ENCODE measurements at places on chromosomes 5 and 9.

GRCh38 chr9:18555105-18555883 lies 81.3 kb downstream of the ADAMTSL1 start:
- no peak for DNase-seq

DNA sequence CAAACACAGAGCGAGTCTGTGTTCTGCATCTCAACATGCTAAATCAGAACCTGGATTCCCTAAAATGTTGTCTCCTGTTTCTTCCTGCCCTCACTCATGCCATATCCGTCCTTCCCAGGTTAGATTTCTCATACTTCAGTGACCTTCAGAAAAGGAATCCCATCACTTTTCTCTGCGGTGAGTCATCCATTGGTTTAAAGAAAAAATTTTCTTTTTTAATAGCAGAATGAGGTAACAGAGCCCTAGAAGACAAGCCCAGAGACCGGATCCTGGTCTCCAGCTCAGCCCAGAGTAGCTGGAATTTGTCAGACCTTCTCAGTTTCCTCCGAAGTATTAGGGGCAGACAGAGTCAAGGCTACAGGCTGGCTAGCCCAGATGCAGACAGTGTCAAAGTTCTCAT lies 143.2 kb upstream of the DMRT1 start:
- DNase-seq = no peak

DNA sequence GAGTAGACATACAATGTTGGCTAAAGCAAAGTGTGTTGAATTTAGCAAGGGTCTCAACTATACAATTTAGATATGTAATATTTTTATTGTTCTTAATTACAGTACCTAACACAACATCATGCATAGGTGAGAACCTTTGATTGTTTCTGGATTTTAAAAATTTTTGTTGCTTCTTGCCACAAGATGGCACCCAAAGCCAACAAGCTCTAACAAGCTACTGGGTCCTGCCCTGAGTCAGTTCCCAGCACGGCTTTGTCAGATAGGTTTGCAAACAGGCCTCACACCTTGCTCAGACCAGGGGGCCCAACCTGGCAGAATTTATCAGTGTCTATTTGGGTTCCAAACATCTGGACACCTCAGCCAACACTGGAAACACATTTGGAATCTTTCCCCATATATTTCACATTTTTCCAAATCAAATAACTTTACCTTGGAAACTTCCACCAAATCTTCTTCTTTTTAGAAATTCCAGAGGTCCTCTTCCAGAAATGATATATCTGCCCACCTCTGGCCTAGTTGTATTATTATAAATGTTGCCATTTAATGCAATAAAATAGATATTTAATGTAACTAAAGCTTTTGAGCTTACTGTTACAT lies 49.5 kb upstream of the EGFLAM start:
- DNase-seq = no peak

DNA sequence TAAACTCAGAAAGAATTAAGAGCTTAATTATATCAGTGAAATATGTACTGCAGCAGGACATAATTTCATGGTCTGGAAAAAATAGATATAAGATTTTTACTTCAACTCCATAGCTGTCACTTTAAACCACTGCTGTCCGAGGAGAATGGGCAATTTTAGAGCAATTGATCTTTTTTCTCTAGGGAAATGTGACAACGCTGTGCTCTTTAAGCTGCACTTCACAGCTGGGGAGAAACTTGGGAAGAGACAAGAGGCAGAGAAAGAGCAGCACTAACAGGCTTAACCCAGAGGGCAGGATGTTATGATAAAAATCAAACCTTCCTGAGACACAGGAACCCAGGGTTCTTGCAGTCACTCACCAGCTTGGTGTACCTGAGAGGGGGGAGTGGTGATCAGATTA lies 92.0 kb downstream of the SPOCK1 start:
- no peak for DNase-seq

GRCh38 chr9:96413302-96414221 lies 4.6 kb downstream of the ZNF367 start:
- DNase-seq = no peak

DNA sequence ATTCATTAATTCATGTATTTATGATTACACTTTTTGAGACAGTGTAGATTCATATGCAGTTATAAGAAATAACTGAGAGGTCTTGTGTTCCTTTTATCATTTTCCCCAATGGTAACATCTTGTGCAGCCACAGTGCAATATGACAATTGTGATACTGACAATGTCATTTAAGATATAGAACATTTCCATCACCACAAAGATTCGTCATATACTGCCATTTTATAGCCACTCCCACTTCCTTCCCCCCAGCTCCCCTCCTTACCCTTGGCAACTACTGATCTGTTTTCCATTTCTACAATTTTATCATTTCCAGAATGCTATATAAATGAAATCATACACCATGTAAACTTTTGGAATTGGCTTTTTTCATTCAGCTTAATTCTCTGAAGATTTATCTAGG lies 53.8 kb downstream of the NR2F1 start:
- DNase-seq = no peak

GRCh38 chr5:42542106-42542505 lies 118.9 kb downstream of the GHR start:
- no peak for DNase-seq

DNA sequence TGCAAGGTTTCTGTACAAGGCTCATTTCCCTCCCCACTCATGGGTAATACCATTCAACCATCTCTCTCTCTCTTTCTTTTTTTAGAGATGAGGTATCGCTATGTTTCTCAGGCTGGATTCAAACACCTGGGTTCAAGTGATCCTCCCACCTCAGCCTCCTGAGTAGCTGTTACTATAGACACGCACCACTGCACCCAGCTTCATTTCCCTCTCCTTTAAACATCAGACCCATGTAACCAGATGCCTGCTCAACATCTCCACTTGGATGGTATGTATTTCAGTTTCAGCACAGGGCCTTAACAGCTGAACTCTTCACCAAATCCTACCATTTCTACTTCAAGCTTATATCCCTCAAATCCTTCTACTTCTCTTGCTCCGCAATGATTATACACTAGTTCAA lies 117.4 kb downstream of the SSBP2 start:
- DNase-seq = no peak

GRCh38 chr5:56910210-56910965 lies 992 bp downstream of the SETD9 start:
- no peak for DNase-seq
